ENCODE measurements at places on chromosomes 11 and 22.

DNA sequence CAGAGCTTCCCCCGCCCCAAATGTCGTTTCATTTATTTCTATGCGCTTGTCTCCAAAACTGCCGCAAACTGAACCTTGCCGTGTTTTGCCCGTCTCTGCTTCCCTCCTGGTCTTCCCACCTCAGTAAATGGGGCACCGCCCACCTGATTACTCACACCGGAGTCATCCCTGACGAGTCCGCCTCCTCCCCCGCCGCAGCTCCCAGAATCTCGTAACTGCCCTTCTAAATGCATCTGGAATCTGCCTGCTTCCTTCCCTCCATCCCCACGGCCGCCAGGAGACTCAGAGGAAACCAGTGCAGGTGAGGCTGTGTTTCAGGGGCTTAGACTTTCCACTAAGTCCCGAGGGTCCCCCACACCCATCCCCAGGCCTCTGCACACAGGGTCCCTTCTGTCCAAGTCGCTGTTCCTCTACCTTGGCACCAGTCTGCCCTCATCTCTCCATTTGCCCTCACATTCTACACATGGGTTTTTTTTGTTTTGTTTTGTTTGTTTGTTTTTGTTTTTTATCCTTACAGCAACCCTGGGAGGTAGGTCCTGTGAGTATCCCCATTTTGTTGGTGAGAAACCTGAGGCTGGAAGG, 62.6 kb upstream of the PHF21B start:
- no peak for DNase-seq

DNA sequence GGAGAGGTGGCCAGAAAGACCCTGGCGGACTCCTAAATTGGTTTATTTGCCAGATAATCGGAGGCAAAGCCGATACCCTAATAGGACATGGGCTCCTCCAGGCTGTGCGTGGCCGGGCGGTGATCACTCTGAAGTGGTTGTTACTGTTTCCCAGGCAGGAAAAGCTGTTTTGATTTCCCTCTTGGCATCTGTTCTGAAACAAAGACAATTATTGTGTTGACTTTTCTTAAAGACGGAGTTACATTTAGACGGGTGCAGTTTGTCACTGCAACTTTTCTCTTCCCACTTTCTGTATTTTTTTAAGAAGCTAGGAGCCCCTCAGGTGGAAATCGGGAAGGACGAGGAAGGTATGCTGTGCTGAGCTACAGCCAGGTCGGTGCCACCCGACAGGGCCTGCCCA, 1288.4 kb downstream of the BRD1 start:
- DNase-seq = no peak

DNA sequence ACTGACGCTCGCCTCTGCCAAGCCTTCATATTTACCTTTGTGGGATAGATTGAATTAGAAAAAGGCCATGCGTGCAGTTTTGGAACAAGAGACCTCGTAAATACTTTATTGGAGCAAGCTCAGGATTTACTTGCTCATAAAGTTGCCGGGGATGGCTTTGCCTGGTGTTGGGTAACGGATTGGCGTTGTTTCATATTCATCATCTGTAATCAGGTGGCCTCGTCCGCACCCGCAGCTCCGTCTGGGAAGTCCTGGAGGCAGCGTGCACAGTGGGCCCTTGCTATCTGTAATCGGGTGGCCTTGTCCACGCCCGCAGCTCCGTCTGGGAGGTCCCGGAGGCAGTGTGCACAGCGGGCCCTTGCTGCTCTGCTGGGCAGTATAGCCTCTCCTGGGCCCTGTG, 1209.3 kb downstream of the BRD1 start:
- DNase-seq = no peak

- DNase-seq = peak; percentile 18
Observed at GRCh38 chr11:69411257-69411924, 70.1 kb upstream of the LINC01488 start.
